ENCODE measurements at places on chromosomes 4 and X. TPM values are rescaled to one million over a fixed set of nuclear protein-coding genes. Genes with fewer than 3 reads are reported as not detected.
A peak's percentile ranks its signal among the peaks of the same experiment; 100 is the strongest.

- peaks cover 1% of the 10 kb centered on the region for H3K27me3 ChIP-seq
- H3K27ac ChIP-seq, result peak overlapping the region; percentile 91
- peaks cover 22% of the 10 kb centered on the region for H3K4me1 ChIP-seq
Measured at GRCh38 chrX:130267956-130268448, 697 bp downstream of the ZNF280C start.

GRCh38 chr4:182975806-182976205, 58.6 kb upstream of the DCTD start:
- peaks cover 13% of the 10 kb centered on the region for H3K27me3 ChIP-seq
- H3K4me3 ChIP-seq, result no peak overlapping the region
- DNase-seq, result no peak
- H3K36me3 ChIP-seq, result no peaks in the 10 kb centered on the region

- H3K4me1 ChIP-seq, result no peaks in the 10 kb centered on the region
- no peak overlapping the region for H3K4me3 ChIP-seq
- H3K36me3 ChIP-seq, result no peaks in the 10 kb centered on the region
- no peak overlapping the region for H3K27ac ChIP-seq
- no peak for DNase-seq
Measured at GRCh38 chr4:94669672-94670664, 87.8 kb upstream of the BMPR1B start.

DNA sequence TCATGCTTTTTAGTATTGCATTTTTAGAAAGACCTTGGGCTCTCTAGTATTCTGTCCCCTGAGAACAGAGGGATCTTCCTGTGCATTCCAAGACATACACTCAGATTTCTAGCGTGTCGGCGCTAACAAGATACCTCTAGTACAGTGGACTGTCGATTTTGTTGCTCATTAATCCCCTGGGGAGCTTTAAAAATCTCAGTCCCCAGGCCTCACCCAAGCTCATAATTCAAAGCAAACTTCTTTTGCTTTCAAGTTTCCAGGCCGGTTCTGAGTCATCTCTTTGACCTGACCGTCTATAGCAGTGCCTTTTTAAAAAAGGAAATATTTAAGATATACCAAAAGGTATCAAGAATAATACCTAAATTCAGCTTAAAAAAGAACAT, 137.0 kb downstream of the AMMECR1 start:
- peaks cover 3% of the 10 kb centered on the region for H3K4me1 ChIP-seq
- no peaks in the 10 kb centered on the region for H3K27me3 ChIP-seq
- no peak for DNase-seq
- H3K36me3 ChIP-seq, result peaks cover 7% of the 10 kb centered on the region

The FGF13 gene
- total RNA-seq, result not detected

Data from activated CD4-positive, alpha-beta T cell treated with anti-CD3 and anti-CD28 coated beads, Interleukin-2, amount 10 ng/mL, durations not matched to agents 7 days and 5 days (primary cell).